ENCODE measurements at places on chromosomes 5 and 9.

- peak; percentile 99 for DNase-seq
Observed at GRCh38 chr5:50501491-50502228, 60.6 kb upstream of the EMB start.

GRCh38 chr9:137639303-137640051, 20.7 kb downstream of the EHMT1 start:
- peak; percentile 20 for DNase-seq

DNA sequence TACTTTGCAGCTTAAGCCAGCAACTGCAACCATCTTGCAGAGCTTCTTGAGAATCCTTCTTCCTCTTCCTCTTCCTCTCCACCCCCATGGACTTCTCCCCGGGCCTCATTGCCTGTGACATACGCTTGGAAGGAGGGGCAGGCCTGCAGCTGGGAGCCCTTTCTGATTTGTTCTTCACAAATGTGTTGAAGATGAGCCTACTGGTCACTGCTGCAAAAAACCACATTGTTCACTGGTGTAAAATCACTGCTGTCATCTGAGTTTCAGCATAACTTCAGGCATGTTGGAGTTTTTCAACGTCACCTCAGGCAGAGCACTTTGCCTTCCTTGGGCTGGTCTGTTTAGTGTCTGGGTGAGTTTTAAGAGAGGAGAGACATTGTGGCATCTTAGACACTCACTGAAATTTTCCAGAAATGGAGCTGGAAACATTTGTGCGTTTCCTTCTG, 7.9 kb downstream of the TJP2 start:
- DNase-seq: peak; percentile 82

DNA sequence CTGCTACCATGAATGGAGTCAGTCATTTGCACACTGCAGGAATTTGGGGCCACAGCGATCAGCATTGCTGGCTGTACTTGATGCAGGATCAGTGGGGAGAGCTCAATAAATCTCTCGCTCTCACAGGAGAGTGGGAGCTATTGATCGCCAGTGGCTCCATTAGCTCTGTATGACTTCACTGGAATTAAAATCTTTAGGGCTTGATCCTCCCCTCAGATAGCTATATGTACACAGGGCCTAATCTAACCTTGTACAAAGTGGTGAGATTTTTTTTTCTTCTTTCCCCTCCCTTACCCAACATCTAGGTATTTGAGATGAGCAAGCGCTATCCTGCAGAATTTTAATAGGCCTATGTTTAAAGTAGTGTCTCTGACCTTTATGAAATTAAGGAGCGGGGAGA, 84.9 kb downstream of the IZUMO3 start:
- no peak for DNase-seq

DNA sequence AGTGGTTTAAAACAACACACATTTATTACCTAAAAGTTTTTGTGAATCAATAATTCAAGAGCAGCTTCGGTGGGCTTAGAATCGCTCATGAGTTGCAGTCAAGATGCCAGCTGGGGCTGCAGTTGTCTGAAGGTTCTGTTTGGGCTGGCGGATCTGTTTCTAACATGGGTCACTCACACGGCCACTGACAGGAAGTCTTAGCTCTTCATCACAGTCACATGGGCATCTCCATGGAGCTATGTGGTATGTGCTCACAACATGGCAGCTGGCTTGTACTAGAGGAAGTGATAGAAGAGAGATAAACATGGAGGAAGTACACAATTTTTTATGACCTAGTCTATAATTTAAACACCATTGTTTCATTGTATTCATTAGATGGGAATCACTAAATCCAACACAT, 11.2 kb downstream of the KLHL9 start:
- DNase-seq: peak; percentile 73

DNA sequence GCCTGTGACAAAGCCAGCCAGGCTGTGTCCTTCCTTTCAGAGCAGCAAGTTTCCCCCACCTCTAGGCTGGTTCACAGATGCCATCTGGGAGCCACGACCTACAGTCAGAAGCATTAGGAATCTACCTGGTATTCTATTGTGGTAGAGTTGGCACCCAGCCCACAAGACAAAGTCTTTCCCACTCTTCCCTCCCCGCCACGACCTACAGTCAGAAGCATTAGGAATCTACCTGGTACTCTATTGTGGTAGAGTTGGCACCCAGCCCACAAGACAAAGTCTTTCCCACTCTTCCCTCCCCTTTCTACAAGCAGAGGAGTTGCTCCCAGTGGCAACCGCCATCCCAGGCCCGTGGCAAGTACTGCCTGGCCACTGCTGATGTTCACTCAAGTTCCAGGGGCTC, 157.8 kb upstream of the TNC start:
- DNase-seq: no peak

GRCh38 chr5:142151436-142152383, 43.1 kb downstream of the NDFIP1 start:
- peak; percentile 48 for DNase-seq

DNA sequence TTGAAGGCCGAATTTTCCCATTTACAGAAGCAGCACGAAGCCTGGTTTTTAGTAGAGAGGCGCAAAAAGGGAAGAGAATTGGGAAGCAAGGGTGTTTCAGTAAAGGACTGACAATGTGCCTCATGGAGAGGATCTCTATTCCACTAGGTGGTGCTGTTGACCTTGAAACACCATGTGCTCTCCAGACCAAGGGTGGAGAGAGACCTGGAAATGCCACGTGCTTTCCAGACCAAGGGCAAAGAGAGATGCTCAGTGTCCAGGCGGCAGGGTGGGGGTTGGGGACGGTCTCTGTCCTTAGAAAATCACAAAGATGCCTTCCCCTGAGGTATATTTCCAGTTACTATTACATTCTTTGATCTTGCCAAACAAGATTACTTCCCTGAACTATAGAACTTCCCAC, 425.3 kb downstream of the CSNK1G3 start:
- DNase-seq: peak; percentile 38

DNA sequence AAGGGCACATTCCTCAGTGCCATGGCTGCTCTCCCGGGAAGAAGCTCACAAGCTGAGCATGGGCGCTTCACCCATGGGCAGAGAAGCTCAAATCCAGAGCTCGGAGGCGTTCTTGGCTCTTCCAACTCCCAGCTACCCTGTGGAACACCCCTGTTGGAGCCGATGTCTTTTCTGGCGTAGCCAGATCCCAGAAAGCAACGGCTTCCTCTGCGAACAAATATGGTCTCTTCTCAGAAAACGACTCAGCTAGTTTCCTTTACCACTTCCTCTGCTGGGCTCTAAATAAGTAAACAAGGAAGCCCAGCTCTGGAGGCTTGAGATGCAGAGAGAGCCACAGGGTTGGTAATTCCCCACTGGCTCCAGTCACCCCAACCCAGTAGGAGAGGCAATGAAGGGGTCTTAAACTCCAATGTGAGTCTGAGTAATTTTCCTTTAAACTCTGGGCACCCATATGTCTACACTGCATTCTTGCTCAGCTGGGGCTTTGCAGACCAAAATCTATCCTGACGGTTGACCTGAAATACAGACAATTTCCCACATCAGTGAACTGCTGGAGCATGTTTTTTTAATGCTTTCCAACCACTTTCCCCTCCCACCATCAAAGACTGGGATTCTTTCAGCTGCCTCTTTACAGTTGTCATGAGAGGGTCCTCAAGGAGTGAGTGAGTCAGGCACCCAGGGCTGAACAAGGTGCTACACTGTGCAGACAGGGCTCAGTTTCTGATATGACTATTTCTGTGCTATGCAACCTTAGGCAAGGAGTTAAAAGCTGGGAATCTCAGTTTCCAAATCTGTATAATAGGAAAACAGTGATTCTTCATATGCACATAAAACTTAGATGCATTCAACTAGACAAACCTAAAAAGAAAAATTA, at the start of gene LCP2:
LCP2 (minus strand) TSS at position 189 of the 874 bp plus-strand sequence; CDS start at position 23, 166 bp downstream.
- DNase-seq: peak; percentile 85

DNA sequence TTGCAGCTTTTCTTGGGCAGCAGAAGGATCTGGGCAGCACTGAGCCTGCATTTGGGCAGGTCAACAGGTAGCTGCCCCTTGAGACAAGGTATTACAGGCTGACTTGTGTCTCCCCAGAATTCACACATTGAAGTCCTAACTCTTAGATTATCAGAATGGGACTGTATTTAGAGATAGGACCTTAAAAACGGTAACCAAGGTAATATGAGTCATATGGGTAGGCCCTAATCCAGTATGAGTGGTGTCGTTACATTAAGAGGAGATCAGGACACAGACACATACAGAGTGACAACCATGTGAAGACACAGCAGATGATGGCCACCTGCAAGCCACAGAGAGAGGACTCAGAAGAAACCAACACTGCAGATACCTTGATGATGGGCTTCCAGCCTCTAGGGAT, 3.2 kb downstream of the C1QTNF2 start:
- DNase-seq: no peak

- peak; percentile 16 for DNase-seq
Observed at GRCh38 chr9:134564431-134565170, 77.0 kb upstream of the COL5A1 start.

- DNase-seq: no peak
Observed at GRCh38 chr5:17302106-17302505, 84.7 kb downstream of the BASP1 start.

- no peak for DNase-seq
Observed at GRCh38 chr5:40746703-40747102, 9.1 kb downstream of the TTC33 start.

DNA sequence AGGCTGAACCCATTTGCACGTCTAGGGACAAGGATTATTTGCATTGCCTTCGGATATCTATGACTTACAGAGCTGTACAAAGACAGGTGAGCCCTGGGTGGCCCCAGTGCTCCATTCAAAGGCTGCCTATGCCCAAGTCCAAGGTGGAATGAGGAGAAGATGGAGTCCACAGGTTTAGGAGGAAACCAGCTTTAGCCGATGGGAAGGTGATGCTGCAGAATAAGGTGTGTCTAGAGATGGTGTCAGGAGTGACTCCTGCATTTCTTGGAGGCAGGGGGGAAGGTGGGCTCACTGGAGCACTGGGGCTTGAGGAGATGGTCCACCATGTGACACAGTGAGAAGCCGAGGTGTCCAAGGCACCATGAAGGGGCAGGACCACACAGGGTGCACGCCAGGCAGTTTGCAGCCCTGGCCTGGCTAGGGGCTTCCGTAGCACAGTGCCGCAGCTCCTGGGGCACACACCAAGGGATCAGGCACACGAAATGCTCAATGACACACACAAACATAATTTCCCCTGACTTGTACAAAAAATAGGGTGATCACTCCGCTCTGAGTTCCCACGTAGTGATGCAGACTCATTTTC, 32.1 kb downstream of the SEMA4D start:
- DNase-seq: no peak

DNA sequence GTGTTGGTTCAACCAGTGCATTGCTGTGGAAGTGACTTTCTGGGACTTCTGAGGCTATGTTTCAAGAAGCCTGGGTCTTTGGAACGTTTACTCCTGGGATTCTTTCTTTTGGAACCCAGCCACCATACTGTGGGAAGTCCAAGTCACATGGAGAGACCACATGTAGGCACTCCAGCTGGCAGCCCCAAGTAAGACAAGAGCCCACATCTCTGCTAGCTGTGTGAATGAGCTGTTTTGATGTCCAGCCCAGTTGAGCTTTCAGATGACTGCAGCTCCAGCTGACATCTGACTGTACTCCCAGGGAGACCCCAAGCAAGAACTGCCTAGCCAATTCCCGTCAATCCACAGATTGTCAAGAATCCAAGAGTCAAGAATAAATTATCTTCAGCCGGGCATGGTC, 60.1 kb upstream of the SPATA31D4 start:
- no peak for DNase-seq

DNA sequence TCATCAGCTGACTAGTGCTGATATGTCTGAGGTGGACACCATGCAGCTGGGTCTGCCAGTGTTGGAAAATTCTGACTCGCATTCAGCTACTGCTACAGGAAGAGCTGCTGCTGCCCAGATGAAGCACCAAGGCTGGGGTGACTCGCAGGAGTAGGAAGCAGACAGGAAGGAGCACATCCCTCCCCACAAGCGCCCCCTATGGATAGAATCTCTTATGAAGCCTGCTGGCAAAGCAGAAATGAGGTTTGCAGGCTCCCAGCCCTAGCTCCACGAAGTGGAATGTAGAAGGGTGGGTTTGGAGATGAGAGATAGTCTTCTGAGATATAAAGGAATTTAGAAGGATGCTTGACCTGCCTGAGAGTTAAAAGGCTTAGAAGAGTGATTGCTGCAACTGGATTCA, 443.0 kb downstream of the ACTL7B start:
- DNase-seq: no peak

GRCh38 chr9:37191403-37192089, 71.2 kb downstream of the ZCCHC7 start:
- DNase-seq: no peak

DNA sequence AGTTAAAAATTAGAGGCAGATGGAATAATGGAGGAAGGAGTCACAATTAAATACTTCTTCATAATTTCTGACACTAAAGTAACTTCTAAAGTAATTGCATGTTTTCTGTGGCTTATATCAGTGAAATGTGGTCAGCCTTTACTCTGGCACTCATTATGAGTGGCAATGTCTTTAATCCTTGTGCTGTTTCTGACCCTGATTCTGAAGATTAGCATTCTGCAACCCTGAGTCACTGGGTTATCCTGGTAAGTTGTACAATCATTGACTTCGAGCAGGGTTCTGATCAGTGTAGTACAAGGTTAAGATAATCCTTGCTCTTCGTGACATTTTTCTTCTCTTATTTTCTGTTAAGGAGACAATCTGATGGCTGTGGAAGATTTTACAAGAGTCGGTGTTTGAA, 379.4 kb upstream of the RORB start:
- DNase-seq: no peak

DNA sequence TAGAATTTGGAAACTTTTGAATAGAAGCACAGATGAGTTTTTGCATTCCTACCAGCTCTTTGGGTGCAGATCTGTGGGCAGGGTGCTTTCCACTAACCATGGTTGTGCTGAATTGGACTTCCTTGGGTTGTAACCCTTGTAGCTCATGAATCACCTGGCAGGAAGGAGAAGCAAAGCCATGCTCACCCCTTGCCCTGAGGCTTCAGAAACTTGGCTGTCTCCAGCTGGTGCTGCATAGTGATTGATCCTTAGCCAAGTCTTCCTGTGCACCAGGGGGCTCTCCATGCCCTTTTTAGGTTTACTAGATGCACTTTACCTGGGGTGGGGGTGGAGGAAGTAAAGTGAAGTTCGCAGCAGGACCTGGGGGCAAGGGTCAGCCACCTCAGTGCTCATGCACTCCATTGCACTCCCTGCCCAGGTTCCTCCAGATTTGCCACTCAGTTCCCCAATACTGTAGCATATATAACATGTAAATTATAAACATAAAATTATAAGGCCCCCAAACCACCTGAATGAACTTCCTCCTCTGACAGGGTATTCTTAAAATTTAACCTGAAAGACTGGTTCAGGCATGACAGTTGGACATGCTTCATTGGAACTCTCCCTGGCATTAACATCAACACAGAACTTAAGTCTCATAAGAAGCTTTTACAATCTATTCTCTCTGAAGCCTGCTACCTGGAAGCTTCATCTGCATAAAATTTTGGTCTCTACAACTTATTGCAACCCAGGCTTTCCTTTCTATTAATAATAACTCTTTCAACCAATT, 25.8 kb upstream of the IFNA14 start:
- DNase-seq: no peak

GRCh38 chr5:369151-369868, 47.8 kb downstream of the AHRR start:
- DNase-seq: peak; percentile 16

GRCh38 chr9:78351816-78352215, 54.9 kb downstream of the PSAT1 start:
- no peak for DNase-seq

- DNase-seq: no peak
Observed at GRCh38 chr5:58412081-58412480, 47.8 kb downstream of the PLK2 start.

GRCh38 chr9:133995012-133995896, 3.1 kb upstream of the VAV2 start:
- no peak for DNase-seq

GRCh38 chr5:36734422-36734821, 128.0 kb downstream of the SLC1A3 start:
- no peak for DNase-seq

- DNase-seq: no peak
Observed at GRCh38 chr5:14217587-14217986, 74.4 kb downstream of the TRIO start.

Measured in MV-4-11 (cell line).